BJ (cell line): ENCODE measurements at places on chromosomes 2 and 18. TPM values are rescaled to one million over a fixed set of nuclear protein-coding genes. Genes with fewer than 3 reads are reported as not detected.

Gene CYP26B1
- 0.16 and 0.27 TPM in 2 replicates for polyA plus RNA-seq

Gene SCN1A
- 0.28 and 0.88 TPM in 2 replicates for polyA plus RNA-seq

DNA sequence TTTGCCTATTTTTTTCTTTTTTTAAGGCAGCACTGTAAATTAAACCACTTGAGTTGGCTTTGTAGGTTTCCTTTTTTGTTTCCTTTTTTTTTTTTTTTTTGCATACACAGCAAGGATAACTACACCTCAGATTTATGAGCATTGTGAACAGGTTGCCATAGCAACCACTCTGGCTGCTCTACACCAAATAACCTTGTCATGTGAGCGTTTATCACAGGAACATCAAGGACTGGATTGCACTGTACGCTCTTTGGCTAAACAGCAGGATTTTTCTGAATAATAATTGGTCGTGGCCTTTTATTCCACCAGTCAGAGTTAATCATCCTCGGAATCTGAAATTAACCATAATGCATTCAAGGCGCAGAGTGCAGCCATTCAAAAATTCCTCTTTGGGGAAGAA, 199.1 kb upstream of the SLC14A2 start:
- peak; percentile 30 for DNase-seq

GRCh38 chr2:100889286-100889685, 69.3 kb downstream of the NPAS2 start:
- no peak for DNase-seq

DNA sequence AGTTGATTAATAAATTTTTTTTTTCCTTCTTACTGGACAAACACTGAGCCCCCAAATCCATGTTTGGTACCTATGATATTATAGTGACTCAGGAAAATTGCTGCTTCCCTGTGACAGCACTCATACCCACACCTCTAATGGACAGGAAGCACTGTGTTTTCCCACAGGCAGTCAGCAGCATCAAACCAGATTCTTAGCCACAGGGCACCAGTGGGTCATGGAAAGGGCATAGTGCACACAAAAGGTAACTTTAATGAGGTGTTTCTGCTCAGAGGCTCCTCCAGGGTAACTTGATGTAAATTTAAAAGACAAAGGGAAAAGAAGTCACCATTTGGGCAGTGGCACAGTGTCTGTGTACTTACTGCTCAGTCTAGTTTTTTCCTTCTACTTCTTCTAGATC, 34.1 kb downstream of the SERPINB11 start:
- DNase-seq: peak; percentile 31
